Amniotic stem cell (primary cell): ENCODE measurements at places on chromosomes 5 and 9.
A peak's percentile ranks its signal among the peaks of the same experiment; 100 is the strongest.

- DNase-seq, result no peak
Measured at GRCh38 chr5:73900566-73900965, 274.6 kb downstream of the ARHGEF28 start.

DNA sequence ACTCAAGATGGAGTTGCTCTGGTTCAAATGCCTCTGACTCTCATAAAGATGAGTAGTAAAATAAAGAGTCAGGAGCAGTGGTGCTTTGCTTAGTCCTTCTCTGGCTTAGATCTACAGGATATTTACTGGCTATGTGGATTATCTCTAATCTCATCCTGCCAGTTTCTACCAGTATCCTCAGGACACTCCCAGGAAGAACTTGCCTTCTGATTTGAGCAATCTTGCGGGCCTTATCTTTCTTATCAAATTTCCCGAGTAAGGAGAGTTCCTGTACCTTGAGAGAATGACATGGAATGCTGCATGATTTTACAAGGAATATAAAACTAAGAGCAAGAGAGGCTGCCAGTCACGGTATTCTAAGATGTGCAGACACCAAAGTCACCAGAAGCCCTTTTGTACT lies 364.0 kb downstream of the ARHGEF28 start:
- DNase-seq, result no peak

- DNase-seq, result no peak
Measured at GRCh38 chr9:135612981-135613910, 26.1 kb downstream of the GLT6D1 start.

GRCh38 chr9:98766586-98766985 lies 29.8 kb downstream of the ANKS6 start:
- DNase-seq, result no peak

GRCh38 chr9:126625329-126626126 lies 11.8 kb downstream of the LMX1B start:
- no peak for DNase-seq

GRCh38 chr9:86187121-86187520 lies 72.3 kb downstream of the C9orf153 start:
- no peak for DNase-seq

DNA sequence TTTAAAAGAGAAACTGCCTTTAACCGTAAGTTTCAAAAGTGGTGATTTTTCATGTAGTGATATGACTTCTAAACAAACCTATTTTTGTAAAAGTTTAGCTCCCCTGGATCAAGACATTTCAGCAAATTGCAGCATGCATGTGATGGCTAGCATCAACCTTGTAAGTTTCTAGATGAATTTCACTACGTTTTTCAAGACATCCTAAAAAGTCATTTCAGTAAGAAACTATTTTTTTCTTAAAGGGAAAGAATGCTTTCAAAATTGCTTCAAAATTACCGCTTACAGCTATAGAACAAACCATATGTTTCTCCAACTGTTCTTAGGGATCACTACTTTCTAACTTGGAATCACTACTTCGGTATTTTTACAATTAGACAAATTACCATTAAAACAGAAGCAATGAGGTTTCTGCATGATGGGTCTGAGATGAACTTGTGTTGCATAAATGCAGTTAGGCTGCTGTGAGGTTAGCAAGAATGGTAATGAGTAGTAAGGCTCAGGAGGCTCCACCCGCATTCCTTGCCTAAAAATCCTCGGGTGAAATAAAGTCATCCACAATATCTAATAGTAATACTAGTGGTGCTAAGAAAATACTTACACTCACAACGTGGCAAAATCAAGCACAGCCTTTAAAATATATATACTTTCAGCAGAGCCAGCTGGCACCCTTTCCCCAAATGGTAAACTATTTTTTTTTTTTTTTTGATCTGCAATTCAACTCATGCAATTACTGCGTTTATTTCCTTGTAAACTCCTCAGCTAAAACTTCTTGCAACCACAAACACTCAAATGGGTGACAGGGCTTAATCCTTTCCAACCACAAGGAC lies 53.8 kb downstream of the CDC14B start:
- no peak for DNase-seq

GRCh38 chr9:133424187-133424586 lies 2.0 kb downstream of the ADAMTS13 start:
- DNase-seq, result no peak

GRCh38 chr9:137707361-137707760 lies 88.6 kb downstream of the EHMT1 start:
- no peak for DNase-seq

GRCh38 chr9:120388003-120388855 lies 191.7 kb downstream of the CDK5RAP2 start:
- no peak for DNase-seq

DNA sequence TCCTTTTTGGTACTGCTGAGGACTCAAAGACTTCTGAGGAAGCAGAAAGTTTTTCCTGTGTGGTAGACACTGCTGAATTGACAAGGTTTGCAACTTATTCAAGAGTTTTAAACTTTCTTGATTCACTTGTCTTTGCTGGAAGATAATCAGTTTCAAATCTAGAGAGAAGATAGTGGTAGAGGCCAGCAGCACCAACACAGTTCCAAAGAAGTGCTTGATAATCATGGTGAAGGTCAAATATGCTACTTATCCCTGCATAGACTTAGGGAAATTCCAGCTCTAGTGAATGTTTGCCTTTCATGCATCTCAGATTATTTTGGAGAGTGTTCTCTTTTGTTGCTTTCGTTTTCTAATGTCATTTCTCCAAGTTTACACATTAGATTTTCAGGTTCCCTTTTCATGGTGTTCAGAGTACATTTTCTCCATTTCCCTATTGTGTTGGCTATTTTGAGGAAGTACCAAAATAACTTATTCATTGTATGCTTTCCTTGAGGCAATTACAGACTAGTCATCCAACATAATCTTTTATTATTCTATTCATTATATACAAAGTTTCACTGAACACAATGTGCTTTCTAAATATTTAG lies 550 bp downstream of the IFNE start:
- no peak for DNase-seq

GRCh38 chr9:119877306-119877705 lies 508.1 kb upstream of the BRINP1 start:
- DNase-seq, result no peak

DNA sequence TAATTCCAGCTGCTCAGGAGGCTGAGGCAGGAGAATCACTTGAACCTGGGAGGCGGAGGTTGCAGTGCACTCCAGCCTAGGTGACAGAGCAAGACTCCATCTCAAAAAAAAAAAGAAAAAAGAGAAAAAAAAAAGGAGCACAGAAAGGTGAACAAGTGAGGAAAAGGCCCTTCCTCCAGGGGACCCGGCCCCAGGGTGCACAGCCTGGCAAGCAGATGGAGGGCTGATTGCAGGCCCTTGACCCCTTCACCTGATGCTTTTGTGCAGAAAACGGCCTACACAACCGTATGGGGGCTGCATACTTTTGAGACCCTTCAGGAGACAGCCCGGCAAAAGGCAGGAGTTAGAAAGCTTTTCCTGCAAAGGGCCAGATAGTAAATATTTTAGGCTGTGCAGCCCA lies 33.9 kb downstream of the HRH2 start:
- DNase-seq, result no peak

- no peak for DNase-seq
Measured at GRCh38 chr5:132055808-132056609, 4.4 kb upstream of the IL3 start.

DNA sequence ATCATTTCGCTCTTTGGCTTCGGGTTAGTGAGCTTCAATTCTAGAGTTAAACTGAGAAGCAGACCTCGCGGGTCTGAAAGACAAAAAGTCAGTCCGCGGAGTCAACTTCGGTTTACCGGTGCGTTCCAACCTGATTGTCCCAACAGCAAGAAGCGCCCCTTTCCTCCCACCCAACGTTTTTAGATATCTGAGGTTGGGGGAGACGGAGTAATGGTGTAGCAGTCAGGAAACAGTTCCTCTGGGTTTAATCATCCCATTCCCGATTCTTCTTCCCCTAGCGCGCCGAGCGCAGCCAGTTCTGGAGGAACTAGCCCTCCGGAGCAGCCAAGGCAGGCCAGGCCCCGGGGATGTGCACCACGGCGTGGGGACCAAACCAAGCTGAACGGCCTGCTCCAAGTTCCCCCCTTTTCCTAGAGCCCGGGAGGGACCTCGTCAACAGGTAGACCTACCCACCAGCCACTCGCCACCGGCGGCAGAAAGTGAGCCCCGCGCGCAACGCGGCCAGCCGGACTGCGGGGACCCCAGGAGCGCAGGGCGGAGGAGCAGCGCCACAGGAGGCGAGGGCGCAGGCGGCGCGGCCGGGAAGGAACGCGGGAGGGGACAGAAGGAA lies 622 bp upstream of the ISL1 start:
- no peak for DNase-seq

DNA sequence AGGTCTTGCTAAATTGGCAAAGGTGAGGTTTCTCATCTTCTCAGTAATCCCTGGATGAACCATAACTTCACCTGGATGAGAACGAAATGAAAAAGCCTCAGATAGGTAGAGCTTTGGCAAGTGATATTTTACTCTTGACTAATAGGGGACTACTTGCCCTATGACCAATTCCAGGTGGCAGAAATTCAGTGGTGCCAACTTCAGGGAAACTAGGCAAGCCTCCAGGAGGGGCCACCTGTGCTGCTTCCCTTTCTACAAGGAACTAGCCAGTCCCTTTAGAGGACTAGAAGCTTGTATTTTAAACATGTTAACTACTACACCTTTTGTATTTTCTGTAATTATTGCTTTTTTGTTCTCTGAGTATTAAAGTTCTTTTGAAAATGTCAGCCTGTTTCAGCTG lies 169.0 kb upstream of the GRIA1 start:
- no peak for DNase-seq

DNA sequence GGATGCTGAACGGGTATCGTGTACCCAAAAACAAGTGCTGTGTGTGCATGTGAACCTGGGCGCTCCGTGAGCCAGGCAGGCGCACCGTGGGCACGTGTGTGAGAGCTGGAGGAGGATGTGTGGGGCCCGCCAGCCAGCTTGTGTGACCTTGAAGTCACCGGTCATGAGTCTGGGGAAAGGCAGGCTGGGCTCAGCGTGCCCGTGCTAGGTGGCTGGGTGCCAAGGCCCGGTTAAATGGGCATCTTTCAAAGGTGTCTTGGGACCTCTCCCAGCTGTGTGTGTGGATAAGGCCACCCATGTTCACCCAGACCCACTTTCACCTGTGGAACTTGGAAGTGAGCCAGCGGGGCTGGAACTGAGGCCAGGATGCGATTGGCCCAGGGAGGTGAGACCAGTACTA lies 3.4 kb downstream of the KCNT1 start:
- DNase-seq, result no peak

- no peak for DNase-seq
Measured at GRCh38 chr5:82905986-82906385, 171.2 kb downstream of the TMEM167A start.

GRCh38 chr9:131190191-131190590 lies 64.8 kb downstream of the NUP214 start:
- no peak for DNase-seq

DNA sequence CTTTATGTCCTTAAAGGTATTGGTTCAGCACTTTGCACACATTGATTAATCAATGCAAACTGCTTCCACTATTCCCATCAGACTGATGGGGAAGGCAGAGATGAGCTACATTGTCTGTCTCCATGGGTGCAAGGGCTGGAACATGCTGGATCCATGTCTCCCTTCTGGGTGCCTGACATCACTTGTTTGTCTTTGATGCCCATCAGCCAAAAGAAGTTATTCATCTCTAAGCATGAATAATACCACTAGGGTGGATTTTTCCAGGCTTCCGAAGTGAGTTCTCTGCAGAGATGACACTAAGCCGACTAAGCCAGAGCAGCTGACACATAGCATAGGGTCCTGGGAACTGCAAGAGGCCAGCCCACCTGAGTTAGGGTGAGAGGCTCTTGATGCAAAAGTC lies 8.7 kb downstream of the FGF1 start:
- no peak for DNase-seq

DNA sequence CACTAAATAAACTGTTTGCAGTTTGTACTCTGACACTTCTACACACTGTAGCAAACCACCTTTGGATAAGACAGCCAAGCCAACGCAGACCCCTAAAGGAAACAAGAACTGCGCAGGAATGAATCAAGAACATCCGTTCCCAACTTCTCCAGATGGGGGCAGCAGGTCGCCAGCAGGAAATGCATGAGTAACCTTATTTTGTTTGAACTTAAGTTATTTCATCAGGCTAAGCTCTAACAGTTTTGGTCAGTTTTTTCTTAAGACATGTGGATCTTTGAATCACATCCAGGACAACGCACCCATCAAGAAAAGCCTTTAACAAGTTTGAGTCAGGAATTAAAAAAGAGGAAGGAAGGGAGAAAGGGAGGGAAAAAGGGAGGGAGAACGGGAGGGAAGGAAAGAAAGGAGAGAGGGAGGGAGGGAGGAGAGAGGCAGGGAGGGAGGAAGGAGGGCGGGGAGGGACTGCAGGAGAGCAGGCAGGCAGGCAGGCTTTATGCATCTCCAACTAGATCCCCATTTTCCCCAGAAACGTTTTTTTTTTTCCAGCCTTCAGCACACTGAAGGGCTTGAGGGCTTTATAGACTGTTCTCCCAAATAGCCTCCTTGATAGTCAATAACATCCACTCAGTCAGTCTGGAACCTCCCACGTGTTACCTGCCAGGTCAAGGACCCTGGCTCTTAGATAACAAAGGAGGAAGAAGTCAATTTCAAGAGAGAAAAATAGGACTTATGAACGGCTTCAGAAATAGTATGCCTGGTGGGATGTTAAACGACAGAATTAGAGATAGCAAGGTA lies 22.2 kb downstream of the BHMT start:
- peak; percentile 74 for DNase-seq

- no peak for DNase-seq
Measured at GRCh38 chr5:159338118-159338517, 7.8 kb upstream of the IL12B start.

GRCh38 chr9:38343037-38343436 lies 49.5 kb upstream of the ALDH1B1 start:
- no peak for DNase-seq

- DNase-seq, result no peak
Measured at GRCh38 chr9:137427454-137428310, 4.5 kb downstream of the NOXA1 start.

GRCh38 chr5:139952574-139952973 lies 90.5 kb downstream of the NRG2 start:
- no peak for DNase-seq

DNA sequence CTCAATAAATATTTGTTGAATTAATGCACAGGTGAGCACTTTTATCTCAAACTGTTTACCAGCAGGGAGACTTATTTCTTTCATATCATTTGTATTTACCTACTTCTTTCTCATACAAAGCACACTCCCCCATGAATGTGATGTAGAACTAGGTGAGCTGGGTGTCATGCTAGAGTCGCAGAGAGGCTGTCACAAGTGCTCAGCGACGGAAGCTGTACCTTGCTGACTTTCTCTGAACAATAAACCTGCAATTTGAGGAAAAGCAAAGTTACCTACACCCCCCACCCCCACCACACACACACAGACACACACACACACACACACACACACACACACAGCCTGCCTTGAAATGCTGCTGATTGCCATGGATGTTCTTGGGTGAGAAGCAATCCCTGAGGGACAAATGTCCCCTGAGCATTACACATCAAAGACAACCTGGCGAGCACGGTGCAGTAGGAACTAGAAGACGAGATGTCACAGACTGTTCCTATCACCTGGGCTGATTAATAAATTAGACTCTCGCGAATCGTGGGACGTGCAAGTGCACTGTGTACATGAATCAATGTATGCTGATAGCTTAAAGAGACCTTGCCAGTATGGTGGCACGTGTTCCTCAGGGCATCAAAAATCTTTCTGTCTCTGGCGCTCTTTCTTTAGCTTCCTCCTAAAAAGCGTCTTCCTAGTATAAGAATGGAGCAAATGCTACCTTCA lies 66.1 kb downstream of the BRINP1 start:
- no peak for DNase-seq

- no peak for DNase-seq
Measured at GRCh38 chr5:54081415-54081814, 229.0 kb downstream of the ARL15 start.
